ENCODE measurements at places on chromosomes 12 and 14. TPM values are rescaled to one million over a fixed set of nuclear protein-coding genes. Genes with fewer than 3 reads are reported as not detected.

- DNase-seq = no peak
These were observed 74.2 kb downstream of the PPM1H start for GRCh38 chr12:62860501-62861411.

DNA sequence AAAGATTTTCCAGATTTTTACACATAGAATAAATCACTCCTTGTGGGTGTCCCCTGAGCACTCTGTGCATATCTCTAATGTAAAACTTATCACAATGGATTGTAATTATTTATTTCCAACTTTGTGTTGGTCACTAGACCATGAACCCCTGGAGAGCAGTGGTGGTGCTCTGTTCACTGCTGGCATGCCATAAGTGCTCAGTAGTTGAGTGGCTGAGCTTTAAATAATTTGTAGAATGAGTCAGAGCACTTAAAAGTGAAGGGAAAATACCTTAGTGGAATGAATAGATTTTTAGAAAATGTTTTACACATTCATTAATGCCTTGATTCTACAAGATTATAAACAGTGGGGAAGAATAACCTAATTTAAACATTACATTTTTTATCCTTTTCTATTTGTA lies 6.3 kb downstream of the MGAT4C start:
- DNase-seq = peak; percentile 33

DNA sequence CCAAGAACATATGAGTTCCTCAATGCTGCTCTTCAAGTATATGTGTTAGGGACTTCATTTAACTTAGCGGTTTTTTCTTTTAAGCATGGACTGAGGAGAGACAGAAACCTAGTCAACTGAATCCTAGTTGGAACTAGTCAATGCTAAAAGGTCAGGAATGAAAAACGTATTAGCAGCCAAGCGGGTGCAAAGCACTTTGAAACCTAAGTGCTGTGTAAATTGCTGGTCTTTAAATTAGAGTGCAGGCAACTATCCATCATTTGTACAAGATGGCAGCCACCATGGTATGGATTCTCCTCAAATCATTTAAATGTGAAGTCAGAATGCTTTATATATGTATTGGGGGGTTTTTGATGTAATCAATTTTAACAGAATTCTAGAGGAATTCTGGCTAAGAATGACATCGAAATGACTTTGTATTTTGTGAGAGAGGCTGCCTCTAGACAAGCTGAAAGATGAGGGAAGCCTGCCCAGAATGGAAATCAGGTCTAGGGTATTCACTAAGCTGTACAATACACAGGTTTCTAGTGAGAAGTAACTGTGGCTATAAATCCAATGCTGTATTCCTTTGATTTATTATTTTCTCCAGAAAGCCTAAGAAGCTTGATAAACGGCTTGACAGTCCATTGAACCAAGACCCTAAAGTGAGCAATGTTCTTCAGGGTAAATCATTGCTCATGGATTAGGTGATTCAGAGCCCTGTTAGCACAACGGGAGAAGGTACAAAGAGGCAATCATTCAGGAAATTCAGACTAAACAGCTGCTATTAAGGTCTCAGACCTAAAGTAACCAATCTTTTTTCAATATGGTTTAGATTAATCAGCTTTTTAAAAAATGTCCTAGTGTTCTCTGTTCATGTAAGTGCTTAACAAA lies 198.8 kb downstream of the ANO2 start:
- DNase-seq = no peak

DNA sequence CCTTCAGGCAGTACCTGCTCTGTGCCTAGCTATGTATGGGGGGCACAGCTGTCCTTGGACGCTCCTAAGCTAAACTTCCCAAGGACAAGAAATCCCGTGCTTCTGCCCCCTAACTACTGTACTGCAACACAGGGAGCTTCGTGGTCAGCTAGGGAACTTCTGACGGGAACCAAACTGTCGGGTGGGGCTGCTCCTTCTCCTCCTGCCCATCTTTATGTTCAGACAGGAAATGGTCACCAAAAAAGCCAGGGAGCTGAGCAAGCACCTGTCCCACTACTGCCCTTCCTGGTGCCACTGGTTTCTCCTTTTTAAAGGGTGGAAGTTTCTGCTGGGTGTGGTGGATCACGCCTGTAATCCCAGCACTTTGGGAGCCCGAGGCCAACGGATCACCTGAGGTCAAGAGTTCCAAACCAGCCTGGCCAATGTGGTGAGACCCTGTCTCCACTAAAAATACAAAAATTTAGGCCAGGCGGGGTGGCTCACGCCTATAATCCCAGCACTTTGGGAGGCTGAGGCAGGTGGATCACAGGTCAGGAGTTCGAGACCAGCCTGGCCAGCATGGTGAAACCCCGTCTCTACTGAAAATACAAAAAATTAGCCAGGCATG lies 26.6 kb downstream of the PXN start:
- DNase-seq = no peak

- no peak for DNase-seq
These were observed 114.9 kb downstream of the METTL25 start for GRCh38 chr12:82473111-82473754.

DNA sequence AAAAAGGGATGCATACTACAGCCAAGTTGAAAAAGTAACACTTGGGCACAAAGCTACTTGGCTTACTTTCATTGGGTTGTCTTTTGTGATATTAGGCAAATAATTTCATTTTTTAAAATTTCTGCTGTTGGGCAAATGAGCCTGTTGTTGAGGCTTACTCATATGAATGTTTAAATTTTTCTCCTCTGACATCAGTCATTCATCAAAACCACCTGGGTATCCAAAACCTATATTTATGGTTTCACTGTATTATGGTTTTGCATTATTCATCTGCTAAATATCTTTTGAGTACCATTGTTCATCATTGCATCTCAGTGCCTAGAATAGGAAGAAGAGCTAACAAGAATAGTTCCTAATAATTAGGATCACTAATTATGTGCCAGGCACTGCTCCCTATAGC lies 28.1 kb downstream of the DYRK2 start:
- DNase-seq = no peak

DNA sequence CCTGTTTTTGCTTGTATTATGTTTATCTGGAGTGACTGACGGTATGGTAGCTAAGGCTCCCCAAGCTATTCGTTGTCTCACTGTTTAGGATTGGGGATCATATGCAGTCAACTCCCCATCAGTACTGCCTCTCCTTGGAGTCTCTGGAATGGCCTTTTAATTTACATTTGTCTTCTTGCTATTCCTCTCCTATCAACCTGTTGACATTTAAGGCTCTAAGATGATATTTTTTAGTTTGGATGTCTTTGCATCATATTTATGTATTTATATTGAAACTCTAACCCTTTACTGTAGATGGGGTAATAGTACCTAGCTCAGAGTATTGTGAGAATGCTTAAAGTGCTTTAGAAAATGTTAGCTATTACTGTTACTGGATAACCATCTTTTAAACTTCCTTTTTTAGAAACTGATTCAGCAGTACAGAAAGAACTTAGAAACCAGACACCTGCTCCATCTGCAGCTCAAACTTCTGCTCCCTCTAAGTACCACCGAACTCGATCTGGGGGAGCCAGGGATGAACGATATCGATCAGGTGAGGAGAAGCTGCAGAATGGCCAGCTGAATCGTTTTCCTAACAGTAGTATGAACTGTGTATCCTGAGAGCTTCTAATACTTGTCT lies 123.5 kb upstream of the ATF1 start:
- no peak for DNase-seq

- no peak for DNase-seq
These were observed 139.7 kb downstream of the KCNH5 start for GRCh38 chr14:62905566-62905965.

GRCh38 chr14:24196071-24197055 lies 1.1 kb upstream of the TM9SF1 start:
- peak; percentile 29 for DNase-seq

DNA sequence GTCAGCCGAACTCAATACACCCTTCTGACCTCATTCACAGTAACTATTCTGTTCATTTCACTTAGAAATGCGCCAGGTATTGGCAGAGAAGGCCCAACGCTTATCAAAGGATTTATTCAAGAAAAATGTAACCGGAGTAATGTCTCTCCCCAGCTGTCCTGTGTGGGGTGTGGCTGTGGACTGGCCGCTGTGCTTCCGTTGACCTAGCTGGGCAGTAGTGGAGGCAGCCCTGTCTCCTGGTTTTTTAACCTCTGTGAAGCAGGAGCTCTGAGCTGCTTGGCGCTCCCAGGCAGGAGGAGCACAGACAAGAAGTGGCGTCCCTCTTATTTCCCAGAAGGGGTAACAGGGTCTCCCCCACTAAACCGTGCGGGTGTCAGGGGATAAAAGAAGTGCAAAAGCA lies 85.2 kb downstream of the ESR2 start:
- no peak for DNase-seq

RAB2B gene
- 28.1 TPM for total RNA-seq

CD4 gene
- total RNA-seq = not detected

RTL1 gene
- total RNA-seq = not detected

P2RX7 gene
- total RNA-seq = 0.18 TPM
